ENCODE measurements at places on chromosomes 2 and 18.

DNA sequence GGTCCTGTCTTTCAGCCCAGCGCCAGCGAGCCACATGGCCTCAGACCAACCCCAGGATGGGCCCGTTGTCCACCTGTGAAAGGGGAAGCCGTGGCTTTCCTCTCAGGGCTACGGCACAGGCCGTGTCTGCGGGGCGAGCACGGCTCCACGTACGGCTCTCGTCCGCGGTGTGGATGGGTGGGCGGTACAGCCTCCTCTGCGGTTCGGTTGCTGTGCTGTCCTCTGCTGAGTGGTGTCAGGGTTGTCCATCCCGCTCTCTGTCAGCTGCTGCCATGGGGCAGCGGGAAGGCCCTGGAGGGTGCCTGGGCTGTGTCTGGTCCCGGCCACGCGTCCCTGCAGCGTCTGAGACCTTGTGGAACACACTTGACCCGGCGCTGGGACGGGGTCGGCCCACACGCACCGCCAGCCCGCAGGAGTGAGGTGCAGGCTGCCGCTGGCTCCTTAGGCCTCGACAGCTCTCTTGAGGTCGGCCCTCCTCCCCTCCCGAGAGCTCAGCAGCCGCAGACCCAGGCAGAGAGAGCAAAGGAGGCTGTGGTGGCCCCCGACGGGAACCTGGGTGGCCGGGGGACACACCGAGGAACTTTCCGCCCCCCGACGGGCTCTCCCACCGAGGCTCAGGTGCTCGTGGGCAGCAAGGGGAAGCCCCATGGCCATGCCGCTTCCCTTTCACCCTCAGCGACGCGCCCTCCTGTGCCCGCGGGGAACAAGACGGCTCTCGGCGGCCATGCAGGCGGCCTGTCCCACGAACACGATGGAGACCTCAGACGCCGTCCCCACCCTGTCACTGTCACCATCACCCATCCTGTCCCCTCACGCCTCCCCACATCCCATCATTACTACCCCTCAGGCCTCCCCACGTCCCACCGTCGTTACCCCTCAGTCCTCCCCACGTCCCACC is 128.7 kb downstream of the NFATC1 start:
- DNase-seq: no peak

- peak; percentile 39 for DNase-seq
Observed at GRCh38 chr18:26089293-26090129, 902 bp downstream of the SS18 start.

GRCh38 chr2:52072949-52073348 is 1041.0 kb upstream of the NRXN1 start:
- DNase-seq: no peak

- no peak for DNase-seq
Observed at GRCh38 chr18:68666381-68666780, 48.5 kb downstream of the TMX3 start.
